ENCODE measurements at places on chromosomes 2 and 18.

DNA sequence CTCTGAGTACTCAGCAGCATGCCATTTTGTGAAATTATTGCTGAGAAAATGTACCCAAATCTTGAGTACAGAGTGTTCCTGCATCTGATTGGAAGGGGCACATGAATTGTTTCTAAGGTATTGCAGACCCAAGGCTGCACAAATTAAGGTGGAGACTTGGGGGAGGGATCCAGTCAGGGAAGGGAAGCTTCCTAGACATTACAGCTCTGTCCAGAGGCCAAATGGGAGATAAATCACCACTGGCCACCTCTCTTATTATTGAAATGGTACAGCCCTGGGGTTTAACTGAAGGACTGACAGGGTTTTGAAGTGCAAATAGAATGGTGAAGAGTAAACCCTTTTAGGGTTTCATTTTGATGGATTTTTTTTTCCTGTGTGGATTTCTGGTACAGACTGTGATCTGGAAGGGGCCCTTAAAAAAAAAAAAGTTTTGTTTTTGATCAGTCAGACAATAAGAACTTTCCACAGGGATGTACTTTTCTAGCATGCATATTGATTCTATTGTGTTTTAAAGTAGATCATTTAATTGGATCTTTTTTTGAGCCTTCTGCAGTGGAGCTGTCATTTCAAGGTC lies 119.4 kb downstream of the GREB1L start:
- DNase-seq: no peak

- no peak for DNase-seq
Measured at GRCh38 chr2:175309799-175310198, 128.3 kb upstream of the ATP5MC3 start.

GRCh38 chr2:166468124-166469024 lies 25.7 kb downstream of the SCN7A start:
- DNase-seq: no peak

DNA sequence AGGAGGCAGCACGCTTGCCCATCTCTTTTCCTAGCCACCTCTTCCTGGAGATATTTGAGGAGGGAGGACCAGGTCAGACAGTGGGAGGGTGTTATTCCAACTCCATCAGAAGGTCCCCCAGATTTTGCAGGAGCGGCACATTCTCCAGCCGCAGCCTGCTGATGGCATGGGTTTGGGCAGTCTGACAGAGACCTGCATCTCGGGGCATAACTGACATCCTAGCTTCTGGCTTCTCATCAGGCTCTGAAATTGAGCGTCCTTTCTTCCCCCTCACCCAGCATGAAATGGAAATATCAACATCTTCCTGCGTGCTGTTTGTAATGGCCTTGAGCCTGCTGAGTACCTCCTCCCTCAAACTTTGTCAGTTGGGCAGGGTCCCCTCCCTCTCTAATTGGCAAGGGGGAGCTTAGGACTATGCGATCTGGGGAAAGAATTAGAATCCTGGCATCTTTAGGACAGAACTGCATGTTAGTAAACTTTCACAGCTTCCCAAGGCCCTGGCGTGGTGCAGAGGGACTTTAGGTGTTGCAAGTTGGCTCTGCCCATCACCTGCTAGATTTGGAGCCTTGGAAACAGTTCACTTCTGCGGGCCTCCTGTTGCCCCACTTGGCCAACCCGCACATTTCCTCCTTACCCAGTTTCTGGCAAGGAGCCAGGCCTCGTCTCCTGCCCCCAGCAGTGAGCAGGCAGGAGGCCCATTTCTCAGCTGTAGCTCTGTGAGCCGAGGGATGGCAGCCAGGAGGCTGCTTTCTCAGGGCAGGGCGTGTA lies 2.2 kb downstream of the ITM2C start:
- peak; percentile 74 for DNase-seq

- DNase-seq: no peak
Measured at GRCh38 chr2:67986258-67986657, 76.5 kb downstream of the C1D start.

DNA sequence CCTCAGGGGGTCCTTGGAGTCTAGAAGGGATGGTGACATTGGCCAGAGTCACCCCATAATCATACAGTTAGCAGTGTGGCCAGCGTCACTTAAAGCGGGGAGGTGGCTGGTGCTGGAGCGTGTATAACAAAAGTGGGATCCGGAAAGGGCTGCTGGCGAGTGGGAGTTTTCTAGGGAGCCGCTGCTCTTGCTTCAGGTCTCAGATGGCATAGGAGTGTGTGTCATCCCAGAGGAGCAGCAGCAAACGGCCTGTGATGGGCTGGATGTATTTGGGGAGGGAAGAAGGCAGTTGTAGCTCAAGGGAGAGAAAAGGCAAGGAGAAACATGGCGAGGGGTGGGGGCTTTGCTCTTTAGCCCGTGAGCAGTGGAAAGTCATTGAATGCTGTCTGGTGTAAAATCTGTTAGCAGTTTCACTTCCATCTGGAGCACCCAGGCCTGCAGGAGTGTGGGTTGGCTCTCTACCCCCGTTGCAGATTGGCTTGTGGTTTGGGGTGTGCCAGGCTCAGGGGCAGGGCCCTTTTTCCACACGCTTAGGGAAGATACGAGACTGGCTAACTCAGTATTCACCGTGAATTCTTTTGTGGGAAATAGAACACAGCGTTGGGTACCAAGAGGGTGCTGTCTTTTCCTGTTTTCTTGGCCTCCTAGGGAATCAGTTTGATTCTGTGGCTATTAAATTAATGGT lies 120.5 kb downstream of the AGAP1 start:
- DNase-seq: no peak

- DNase-seq: no peak
Measured at GRCh38 chr2:151334082-151334815, 23.1 kb upstream of the TNFAIP6 start.

- no peak for DNase-seq
Measured at GRCh38 chr2:172098650-172099471, 3.8 kb downstream of the DLX2 start.

DNA sequence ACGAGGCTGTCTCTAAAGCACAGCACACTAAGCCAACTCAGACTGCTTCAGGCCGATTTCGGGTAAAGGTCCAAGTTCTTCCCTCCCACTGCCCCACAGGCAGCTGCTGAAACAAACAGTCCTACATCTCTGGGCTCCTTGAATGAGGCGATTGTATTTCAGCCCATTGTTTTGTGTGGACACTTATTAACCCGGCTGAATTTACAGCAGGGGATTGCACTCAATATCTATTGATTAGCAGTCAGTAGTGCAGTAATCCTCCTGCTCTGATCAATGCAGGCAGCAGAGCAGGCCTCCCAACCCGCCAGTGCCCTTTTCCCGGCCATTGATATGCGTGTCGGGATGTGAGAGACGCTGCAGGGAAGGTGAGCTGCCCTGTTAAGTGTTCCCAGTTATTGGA lies 330.1 kb downstream of the CMPK2 start:
- DNase-seq: no peak

DNA sequence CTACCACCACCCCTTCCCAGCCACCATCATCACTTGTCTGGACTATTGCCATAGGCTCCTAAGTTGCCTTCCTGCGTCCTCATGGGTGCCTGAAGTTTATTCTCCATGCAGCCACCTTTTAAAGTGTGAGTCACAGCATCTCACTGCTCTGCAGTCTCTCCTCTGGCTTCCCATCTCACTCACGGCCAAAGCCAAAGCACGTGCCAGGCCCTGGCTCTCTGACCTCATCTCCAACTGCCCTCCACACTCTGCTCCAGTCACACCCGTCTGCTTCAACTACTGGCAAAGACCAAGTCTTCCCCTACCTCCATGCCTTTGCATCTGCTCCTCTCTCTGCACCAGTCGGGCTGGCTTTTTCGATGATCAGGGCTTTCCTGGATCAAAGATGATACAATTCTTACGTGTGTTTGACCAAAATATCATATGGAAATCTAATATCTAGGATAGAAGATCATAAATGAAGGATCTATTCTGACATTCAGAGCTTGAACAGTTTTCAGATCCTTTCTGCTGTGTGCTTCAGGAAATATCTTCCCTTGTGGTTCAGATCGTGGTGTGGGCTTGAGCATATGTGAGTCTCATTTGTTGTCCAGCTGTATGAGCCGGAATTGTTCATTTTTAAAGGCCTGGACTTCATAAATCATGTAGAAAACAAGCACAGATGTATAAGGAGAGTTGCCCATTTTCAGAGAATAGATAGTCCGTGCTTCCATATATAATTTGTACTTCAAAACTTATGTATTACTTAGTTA lies 175.6 kb downstream of the PRKCE start:
- no peak for DNase-seq
